ENCODE measurements at places on chromosomes 16 and 17.

GRCh38 chr16:72985148-72985941, 62.6 kb downstream of the ZFHX3 start:
- DNase-seq, result no peak

- no peak for DNase-seq
Observed at GRCh38 chr17:76593384-76593826, 7.7 kb upstream of the ST6GALNAC2 start.

- DNase-seq, result no peak
Observed at GRCh38 chr16:81585785-81586184, 141.2 kb downstream of the CMIP start.

- no peak for DNase-seq
Observed at GRCh38 chr16:1997494-1998359, 8.0 kb downstream of the SYNGR3 start.

- peak; percentile 88 for DNase-seq
Observed at GRCh38 chr17:76726776-76727718, at the start of gene METTL23. Gene METTL23, plus strand, starts transcription at chr17:76726839. Its CDS starts 2,872 bp downstream, at chr17:76729711.

GRCh38 chr17:74350486-74350885, 11.2 kb downstream of the BTBD17 start:
- no peak for DNase-seq

- peak; percentile 75 for DNase-seq
Observed at GRCh38 chr16:89315791-89316581, 98.5 kb downstream of the ZNF778 start.

GRCh38 chr16:84408314-84408690, 40.0 kb downstream of the ATP2C2 start:
- DNase-seq, result no peak

DNA sequence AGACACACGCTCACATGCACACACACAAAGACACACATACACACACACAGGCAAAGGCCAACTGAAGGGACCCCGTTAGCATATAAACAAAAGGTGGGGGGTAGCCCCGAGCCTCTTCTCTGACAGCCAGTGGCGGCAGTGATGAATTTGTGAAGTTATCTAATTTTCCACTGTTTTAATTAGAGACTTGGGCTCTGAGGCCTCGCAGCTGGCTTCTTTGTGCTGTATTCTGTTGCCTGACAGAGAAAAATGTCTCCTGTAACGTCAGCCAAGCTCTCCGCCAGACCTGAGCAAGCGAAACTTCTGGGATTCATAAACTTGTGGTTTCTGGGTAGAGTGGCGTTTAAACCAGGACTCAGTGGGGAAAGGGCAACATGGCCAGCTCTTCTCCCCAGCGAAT, 113.9 kb upstream of the FOXF1 start:
- no peak for DNase-seq

DNA sequence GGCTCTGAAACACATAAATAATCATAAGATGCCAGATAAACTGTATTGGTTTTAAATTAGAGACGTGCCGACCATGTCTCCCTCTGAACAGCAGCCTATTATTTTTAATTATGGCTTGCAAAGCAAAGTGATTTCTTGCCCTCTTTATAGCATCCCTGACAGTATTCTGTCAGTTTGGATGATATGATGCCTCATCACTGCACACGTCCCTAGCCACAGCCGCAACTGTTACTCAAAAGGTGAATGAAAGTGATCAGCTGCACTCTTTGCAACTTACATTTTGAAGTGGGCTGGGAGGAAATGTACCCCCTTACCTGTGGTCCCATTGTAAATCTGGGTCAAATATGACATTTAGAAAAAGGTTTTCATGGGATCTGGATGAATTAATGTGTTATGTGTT, 389.9 kb downstream of the MAF start:
- DNase-seq, result peak; percentile 32

- peak; percentile 7 for DNase-seq
Observed at GRCh38 chr17:20010099-20010863, 1.1 kb downstream of the SPECC1 start.

DNA sequence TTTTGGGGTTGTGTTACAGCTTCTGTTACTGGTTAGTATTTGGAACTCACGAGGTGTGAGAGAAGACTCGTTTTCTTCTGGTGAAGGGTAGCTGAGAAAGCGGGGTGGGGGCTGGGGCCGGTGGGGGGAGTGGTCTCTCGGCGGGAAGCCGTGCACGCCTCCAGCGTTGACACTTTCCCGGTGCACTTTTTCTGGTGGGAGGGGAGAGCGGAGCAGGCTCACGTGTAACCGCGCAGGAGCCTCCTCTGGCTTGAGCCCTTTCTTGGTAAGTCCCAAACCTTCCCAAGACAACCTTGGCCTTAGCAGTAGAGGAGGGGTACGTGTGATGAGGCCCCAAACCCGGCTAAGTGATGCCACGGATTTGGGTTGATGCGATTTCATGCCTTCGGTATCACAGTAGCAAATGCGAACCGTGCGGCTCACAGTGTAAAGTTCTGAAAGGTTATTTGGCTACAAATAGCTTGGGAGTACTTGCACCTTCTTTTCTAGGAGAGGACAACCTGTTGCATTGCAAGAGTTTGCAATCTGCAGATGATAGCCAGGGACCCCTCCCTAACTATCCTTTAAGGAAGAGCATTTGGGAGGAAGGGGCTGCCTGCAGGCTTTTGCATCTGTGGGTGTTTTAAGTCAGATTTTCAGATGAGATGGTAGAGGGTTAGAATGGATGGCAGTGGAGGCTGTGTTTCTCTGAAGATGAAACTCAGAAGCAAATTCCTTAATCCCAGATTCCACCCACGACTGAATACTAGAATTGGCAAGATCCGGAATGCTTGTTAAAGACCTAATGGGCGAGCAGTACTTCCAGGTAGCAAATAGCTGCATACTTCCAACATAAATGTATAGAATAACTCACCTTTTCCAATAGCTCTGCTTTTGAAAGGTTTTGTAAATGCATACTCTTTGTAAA, 1.5 kb downstream of the HLF start:
- DNase-seq, result no peak

- DNase-seq, result no peak
Observed at GRCh38 chr17:69578385-69578936, 164.0 kb downstream of the MAP2K6 start.

DNA sequence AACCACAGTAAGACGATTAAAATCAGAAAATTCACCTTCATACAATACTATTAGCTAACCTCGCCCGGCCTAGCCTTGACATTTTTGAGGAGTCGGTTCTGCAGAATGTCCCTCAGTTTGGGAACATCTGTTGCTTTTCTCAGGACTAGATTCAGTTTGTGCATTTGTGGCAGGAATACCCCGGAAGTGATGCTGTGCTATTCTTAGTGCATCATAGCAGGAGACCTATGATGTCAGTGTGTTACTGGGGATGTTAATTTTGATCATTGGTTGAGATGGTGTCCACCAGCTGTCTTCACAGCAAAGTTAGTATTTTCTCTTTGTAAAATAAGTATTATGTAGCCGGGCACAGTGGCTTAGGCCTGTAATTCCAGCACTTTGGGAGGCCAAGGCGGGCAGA, 21.5 kb upstream of the HELZ start:
- no peak for DNase-seq

DNA sequence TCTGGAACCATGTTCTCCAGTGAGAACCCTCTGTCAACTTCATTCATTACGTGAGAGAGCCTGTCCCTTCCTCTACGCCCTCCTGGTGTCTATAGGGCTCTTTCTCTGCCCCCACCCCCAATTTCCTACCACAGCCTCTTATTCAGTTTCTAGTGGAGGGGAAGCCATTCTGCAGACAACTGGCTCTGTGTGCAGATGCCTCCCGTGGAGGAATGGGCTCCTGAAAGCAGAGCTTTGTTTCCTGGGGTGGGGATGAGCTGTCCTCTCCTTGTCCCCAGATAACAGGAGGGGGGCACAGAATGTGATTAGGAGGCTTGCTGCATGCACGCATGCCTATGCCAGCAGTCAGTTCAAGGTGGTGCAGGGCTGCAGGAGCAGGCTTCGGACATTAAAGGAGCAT, 31.6 kb downstream of the MMP15 start:
- no peak for DNase-seq

GRCh38 chr16:56800355-56800754, 64.7 kb upstream of the SLC12A3 start:
- no peak for DNase-seq

DNA sequence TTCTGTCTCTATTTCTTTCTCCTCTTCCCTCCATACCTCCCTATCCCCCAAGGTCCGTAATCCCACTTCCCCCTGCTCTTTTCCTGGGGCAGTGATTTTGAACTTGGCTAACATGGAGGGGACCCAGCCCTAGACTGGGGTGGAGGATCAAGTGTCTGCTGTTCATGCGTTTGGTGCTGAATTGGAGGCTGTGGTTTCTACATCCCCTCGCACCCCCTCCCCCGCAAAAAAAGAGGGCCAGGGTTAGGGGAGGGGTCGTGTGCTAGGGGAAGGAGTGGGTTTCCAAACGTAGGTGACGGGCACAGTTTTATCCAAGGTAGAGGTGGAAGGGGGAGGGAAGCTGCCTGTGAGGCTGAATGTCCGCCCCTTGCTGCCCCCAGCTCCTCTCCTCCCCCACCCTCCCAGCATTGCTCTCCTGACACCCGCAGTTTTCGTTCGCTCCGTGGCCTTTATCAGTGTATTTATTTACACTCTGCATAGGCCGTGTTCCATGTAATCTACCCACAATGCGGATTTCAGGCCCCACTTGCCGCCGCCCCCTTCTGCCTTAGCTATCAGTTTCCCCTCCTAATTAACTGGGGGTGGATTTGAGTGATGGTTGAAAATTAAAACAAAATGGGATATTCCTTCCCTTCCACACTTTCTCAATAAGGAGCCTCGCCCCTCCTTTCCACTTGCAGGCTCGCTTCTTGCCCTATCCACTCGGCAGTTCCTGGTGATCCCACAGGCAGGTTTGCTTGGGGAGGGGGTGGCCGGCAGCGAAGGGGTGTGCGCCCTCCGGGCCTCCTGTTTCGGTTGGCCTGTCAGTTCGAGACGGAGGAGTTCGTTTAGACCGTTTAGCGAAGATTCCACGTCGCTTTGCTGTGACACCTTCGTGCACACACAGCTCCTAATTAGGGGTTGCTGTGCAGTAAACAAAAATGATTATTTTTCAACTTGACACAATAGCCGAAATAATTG, 2.0 kb downstream of the GNAO1 start:
- DNase-seq, result no peak

DNA sequence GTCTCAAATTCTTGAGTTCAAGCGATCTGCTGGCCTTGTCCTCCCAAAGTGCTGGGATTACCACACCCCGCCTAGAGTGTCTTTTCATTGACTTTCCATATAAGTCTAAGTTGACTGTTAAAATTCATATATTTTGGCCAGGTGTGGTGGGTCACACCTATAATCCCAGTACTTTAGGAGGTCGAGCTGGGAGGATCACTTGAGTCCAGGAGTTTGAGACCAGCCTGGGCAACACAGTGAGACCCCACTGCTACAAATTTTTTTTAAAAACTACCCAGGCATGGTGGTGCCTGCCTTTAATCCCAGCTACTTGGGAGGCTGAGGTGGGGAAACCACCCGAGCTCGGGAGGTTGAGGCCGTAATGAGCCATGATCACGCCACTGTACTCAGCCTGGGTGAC, 21.9 kb upstream of the MRC2 start:
- DNase-seq, result no peak

DNA sequence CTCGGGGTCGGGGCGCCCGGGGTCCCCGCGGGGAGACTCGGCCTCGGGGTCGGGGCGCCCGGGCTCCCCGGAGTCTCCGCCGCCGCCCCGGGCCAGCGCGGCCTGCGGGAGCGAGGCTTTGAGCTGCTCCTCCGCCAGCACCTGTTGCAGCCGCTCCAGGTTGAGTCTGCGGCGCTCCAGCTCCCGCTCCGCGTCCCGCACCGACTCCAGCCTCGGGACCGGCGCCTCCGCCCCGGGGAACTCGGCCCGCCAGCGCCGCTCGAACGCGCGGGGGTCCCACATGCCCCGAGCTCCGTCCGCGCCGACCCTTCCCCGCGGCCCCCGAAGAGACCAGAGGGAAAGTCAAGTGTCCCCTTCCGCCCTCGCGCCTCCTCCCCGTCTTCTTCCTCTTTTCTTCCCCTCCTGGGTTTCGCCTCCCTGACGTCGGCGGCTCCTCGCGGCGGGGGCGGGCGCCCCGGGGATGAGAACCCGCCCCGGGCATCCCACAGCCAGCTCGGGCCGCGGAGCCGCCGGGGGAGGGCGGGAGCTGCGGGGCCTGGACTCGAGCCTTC, 40.8 kb upstream of the BHLHA9 start:
- peak; percentile 56 for DNase-seq

DNA sequence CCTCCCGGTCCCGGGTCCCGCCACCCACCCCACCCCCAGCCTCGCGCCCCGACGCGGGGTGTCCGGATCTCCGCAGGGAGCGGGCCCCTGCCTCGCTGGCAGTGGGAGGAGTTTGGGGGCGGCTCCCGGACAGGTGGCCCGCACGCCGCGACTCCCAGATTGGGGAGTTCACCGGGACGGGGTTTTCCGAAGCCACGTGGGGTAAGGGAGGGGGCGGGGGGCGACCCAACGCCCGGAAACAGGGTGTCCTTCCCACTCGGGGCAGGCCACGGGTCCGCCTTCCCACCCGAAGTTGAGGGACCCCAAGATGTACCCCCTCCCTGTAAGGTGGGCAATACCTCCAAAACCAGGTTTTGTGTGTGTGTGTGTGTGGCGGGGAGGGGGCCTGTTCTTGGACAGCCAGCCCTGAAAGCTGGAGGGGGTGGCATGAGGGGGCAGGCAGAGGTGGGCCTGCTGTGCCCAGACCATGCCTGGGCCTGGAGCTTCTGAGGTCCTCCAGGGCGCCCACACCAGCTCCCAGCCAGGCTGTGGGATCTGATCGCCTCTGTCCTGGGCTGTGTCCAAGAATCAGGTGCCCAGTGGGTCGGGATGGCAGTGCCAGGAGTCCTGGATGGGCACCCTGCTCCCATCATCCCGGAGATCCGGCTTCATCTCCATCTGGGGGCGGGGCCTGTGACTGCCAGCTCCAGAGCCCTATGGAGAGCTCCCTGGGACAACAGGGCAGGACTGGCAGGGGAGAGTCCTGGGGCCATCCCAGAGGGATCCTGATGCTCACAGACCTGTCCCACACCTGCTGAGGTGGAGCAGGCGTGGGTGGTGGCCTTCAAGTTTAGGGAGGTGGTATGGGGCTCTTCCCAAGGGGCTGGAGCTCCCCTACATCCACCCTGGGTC, 767 bp downstream of the SYNGR2 start:
- DNase-seq, result peak; percentile 42

DNA sequence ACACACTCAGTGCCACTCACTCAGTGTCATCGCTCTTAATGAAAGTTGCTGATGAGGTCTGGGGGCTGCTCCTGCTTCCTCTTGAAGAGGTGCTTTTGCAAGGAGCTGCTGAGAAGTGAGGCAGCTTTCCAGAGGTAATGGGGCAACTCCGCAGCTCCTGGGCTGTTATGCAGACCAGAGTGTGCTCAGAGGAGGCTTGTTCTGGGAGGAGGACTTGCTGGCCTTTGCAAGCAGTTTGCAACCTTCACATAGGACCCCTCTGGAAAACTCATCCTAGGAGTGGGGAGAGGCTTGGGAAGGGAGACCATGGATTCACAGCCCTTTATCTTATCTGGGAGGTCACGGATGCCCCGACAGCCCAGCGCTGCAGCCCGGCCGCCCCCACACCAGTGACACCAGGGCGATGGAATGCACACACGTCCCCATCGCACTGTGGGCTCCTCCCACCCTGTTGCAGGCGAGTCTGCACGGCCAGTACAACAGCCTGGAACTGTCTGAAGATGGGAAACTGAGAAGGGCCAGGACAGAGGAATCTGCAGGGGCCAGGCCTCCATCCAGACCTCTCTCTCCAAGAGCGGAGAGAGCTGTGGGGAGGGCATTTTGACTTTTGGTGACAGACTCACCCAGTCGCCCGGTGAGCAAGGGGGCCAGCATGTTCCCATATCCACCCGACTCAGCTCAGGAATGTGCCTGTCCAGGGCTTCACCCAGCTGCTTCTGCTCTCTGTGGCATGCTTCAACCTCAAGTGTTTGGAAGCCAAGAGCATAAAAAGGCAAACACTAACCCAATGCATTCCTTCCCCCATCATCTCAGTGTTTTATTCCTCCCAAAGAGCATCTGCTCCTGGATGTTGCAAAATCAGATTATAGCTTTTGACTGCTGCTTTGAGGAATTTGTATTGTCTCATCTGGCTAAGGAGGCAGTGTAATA, 78.6 kb upstream of the ZNF469 start:
- no peak for DNase-seq
